ENCODE measurements at places on chromosomes 6 and 20.

GRCh38 chr6:1190366-1190765 is 121.5 kb upstream of the FOXQ1 start:
- DNase-seq: no peak

DNA sequence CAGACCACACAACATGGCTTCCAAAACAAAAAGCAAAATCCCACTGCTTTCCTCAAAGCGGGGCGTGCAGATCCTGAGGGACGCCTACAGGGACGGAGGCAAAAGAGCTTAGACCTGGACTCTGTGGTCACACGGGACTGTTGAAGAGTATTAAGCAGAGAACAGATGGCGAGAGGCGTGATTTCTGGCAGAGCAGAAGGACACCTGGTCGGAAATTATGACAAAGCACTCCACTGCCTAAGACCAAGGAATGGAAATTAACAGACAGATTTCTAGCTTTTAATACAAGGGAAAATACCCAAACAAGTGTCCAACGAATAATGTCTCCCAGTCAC is 15.4 kb downstream of the CST7 start:
- no peak for DNase-seq

DNA sequence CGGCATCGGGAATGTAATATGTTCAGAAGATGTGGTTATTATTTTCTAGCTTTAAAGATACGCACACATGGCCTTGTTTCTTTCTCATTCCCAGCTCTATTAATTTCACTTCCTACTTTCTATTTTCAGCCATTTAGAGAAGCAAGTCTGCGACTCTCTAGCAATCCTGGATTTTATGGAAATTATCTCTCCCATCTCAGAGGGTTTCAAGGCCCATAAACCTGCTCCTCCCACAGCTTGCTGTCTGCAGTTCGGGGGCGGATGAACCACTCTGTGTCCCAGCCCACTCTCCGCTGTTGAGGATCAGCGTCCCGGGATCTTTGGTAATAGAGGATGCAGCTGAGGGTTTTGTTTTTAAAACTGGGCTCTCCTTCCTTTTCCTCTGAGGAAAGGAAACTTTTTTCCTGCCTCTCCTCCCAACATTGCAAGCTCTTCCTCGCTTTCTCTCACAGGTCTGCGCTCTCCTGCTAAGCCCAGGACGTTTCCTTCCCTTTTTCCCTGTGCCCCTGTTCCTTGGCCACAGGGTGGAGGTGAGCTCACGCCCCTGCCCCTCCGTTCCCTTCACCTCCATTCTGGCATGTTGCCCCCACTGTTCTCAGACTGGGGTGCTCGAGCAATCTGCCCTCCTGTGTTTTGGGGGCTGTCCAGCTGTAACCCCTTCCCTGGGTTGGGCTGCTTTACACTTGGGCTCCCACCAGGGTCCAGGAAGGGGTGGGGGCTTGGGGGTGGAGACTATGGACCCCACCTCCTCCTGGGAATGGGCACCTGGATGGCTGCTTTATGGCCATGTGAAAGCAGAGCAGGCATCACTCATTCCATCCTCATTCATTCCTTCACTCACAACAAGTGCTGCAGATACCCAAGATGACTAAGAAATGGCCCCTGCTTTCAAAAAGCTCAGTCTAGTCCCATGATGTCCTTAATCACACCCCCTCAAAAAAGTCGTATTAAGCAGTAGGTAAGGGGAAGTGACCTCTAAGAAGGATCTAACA is 54.9 kb downstream of the ZBTB9 start:
- no peak for DNase-seq

DNA sequence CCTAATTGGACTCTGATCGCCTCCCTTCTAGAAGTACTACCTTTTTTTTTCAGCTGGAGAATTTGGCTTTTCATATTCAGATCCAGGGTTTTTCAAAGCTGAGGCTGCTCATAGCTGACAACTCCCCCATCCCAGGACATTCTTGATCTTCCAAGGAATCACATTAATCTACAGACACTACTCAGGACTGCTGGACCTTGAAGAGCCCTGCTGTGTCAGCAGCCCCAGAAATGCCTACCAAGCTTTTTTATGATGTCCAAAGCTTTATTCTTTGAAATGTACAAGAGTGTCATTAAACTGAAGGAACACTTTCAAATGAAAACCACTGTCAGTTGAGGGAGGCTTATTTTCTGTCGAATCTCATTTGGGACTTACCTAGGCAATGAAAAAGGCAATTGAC is 704.1 kb downstream of the PTPRT start:
- DNase-seq: no peak

DNA sequence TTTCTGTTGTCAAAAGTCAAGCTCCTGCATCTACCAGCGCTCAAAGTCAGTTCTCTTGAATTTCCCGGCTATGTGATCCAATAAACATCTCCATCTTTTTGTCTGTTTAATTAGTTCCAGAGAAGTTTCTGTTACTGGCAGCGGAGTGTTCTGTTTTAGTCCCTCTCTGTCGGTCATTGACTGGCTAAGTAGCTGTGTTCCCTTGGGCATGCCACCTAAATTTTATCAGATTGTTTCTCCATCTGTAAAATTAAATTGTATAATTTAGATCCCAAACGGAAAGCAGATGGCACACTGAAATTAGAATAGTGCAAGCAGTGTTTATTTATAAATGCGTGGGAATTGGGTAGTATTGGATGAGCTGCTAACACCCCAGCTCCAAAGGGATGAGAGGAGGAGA is 29.7 kb upstream of the PRL start:
- no peak for DNase-seq

- no peak for DNase-seq
These were observed 2.6 kb downstream of the NFKBIE start for GRCh38 chr6:44262467-44263353.

GRCh38 chr20:45069261-45069660 is 31.7 kb downstream of the KCNS1 start:
- no peak for DNase-seq
